ENCODE measurements at places on chromosomes 6 and 20. TPM values are rescaled to one million over a fixed set of nuclear protein-coding genes. Genes with fewer than 3 reads are reported as not detected.

GRCh38 chr20:53639647-53640440 is 46.2 kb upstream of the ZNF217 start:
- H3K27ac ChIP-seq, result no peak overlapping the region
- H3K27me3 ChIP-seq, result no peaks in the 10 kb centered on the region
- peaks cover 16% of the 10 kb centered on the region for H3K4me1 ChIP-seq
- H3K36me3 ChIP-seq, result no peaks in the 10 kb centered on the region
- DNase-seq, result no peak

DNA sequence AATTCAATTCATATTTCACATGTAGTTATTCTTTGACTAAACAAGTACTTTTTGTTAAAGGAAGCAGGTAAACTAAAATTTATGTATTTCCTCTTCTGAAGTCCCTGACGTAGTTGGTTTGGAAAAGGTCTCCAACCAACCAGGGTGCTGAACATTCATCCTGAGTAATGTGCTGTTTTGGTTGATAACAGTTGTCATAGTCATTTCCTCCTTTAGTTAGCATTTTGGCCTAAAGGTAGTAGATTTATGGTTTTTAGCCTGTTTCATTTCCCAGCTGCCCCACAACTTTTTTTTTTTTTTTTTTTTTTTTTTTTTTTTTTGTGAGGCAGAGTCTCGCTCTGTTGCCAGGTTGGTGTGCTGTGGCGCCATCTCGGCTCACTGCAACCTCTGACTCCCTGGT is 382.8 kb upstream of the FLRT3 start:
- no peak for DNase-seq
- no peak overlapping the region for H3K4me3 ChIP-seq
- H3K36me3 ChIP-seq, result no peaks in the 10 kb centered on the region
- H3K4me1 ChIP-seq, result no peaks in the 10 kb centered on the region
- H3K27me3 ChIP-seq, result no peaks in the 10 kb centered on the region

Gene TREML1
- 2.6 TPM for total RNA-seq

Gene SEMG1
- not detected for total RNA-seq

DNA sequence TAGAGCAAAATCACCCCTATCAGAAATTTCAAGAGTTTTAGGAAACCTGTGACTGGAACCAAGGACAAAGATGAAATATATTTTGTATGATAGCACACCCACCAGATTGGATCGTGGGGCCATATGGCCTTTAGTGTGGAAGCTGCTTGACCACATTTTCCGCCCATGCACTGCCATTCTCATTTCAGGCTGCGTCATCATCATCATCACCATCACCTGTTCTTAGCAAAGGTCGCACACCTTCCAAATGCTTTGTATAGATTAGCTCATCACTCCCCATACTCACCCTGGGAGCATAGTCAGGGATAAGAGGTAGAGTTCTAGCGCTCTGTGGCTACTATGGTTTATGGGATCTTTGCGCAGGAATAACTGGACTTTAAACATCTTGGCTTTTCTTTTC is 185.7 kb downstream of the MTHFD1L start:
- H3K27ac ChIP-seq, result no peak overlapping the region

Gene SCRT2
- total RNA-seq, result not detected

GRCh38 chr6:64113704-64114103 is 478.1 kb downstream of the PHF3 start:
- no peaks in the 10 kb centered on the region for H3K36me3 ChIP-seq
- no peak for DNase-seq
- no peak overlapping the region for H3K4me3 ChIP-seq
- H3K27ac ChIP-seq, result no peak overlapping the region
- no peaks in the 10 kb centered on the region for H3K27me3 ChIP-seq

- H3K27me3 ChIP-seq, result no peaks in the 10 kb centered on the region
- no peak for DNase-seq
- no peak overlapping the region for H3K27ac ChIP-seq
- no peak overlapping the region for H3K4me3 ChIP-seq
- no peaks in the 10 kb centered on the region for H3K36me3 ChIP-seq
Observed at GRCh38 chr6:15628499-15629131, 34.2 kb downstream of the DTNBP1 start.

Gene TNXB
- total RNA-seq, result 206 TPM

DNA sequence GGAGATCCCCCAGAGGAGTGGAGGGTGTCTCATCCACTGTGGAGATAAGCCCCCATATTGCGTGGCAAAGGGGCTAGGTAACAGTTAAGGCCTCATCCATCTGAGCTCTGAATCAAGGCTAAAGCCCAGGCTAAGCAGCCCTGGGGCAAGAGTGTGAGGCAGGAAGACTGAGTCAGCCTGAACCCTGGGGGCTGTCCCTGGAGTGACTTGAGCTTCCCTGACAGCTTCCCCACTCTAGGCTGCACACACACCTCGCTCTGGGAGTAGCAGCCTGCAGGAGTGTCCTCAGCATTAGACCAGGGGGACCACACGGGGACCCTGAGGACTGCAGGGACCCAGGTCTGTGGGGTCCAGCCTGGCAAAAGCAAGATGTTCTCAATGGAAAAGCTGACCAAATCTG is 27.9 kb downstream of the UBD start:
- H3K4me1 ChIP-seq, result no peaks in the 10 kb centered on the region
- no peak overlapping the region for H3K27ac ChIP-seq
- DNase-seq, result no peak
- H3K36me3 ChIP-seq, result no peaks in the 10 kb centered on the region
- H3K4me3 ChIP-seq, result no peak overlapping the region

DNA sequence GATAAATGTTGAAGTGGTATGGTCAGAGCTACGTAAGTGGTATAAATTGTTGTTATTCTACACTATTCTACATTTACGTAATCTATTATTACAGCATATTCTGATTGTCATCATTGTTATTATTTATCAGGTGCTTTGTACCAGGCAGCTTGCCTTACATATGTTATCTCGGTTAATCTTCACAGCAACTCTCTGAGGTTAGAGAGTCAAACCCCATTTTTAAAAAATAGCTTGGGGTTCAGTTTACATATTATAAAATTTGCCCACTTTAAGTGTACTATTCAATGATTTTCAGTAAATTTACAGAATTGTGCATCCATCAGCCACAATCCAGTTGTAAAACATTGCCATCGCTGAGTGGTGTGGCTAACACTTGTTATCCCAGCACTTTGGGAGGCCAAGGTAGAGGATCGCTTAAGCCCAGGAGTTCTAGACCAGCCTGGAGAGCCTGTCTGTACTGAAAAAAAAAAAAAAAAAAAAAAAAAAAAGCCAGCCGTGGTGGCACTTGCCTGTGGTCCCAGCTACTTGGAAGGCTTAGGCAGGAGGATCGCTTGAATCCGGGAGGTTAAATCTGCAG is 35.5 kb downstream of the PPP1R16B start:
- H3K4me1 ChIP-seq, result no peaks in the 10 kb centered on the region
- no peak overlapping the region for H3K4me3 ChIP-seq
- H3K27ac ChIP-seq, result no peak overlapping the region

DNA sequence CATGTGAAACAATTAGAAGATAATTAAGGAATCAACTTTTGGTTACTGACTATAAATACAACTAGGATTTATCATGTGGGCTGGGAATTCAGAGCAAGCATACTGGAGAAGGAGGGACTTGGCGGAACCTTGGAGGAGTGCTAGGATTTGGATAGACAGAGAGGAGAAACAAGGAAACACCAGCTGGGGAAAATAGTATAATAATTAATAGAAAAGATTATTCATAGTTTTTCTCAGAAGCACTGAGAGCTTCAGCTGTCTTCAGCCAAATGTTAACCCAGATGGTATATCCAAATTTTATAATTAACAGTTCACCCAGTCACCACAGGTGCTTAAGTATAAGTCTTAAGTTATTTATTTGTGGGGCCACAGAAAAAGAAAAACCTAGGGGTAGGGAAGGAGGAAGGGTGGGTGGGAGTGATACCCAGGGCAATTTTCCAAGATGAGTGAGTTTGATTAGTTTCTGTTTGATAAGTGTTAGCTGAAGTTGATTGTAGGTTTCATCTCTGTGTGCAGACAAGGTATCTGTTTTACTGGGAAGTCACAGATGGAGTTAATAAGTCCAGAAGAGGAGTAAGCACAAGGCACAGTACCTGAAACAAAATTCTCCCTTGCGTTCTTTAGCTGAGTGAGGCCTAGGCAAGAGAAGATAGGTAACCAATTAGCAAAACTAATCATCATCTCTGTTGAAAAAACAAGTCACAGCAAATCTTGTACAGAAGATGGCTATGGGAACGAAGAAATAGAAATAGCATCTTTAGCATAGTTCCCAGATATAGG is 175.5 kb downstream of the TFAP2B start:
- no peak overlapping the region for H3K4me3 ChIP-seq
- no peaks in the 10 kb centered on the region for H3K4me1 ChIP-seq
- no peak for DNase-seq

DNA sequence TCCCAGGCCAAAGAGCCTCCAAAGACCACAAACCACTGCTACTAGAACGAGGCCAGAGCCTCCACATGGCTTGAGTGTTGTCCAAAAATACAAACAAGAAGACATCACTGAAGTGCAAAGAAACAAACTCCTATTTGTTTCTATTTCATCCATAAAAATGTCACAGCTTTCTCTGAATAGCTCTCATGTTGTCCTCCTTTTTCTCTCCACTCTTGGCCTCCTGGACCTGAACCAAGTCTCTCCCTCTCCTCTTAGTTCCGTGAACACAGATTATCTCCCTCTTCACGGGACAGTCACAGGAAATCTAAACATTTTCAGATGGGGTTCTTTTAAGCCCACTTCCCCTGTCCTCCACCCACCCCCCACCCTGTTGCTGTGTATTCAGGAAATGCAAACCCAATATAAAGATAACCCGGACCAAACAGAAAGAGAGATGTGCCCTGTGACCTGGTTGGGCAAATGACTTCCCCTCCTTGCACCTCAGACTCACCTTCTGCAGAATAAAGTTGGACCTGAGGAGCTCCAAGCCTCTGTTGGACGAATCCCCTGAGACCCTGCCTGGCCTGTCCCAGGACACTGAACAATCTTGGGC is 75.8 kb upstream of the MRPS10 start:
- H3K27ac ChIP-seq, result peak overlapping the region; percentile 51
- no peaks in the 10 kb centered on the region for H3K36me3 ChIP-seq
- peaks cover 33% of the 10 kb centered on the region for H3K4me1 ChIP-seq
- H3K27me3 ChIP-seq, result no peaks in the 10 kb centered on the region

Data from upper lobe of left lung (tissue), 6 donors.